ENCODE measurements at places on chromosomes 4 and X. TPM values are rescaled to one million over a fixed set of nuclear protein-coding genes. Genes with fewer than 3 reads are reported as not detected.

Gene NHSL2
- total RNA-seq = 8.4 TPM

Gene HTR2C
- total RNA-seq = not detected

DNA sequence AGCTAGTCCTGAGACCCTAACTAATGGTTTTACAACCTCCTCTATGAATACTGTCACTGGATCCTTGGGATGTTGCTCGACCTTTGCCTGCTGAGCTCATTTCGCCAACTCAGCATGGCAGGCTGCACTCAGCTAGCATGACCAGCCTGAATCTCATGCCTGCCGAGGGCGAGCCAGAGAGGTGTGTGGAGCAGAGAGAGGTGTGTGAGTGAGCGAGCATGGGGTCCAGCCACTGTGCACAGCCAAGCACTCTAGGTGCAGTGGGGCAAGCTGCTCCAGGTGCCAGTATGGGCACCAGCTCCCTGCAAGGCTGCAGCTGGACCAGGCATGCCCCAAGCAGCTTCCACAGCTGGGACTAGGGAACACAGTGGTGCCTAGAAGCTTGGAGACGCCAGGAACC, 410.9 kb downstream of the PCDH10 start:
- no peak for DNase-seq

- DNase-seq = no peak
These were observed 102.9 kb upstream of the PAQR3 start for GRCh38 chr4:79042079-79042674.

- DNase-seq = no peak
These were observed 303.1 kb upstream of the GIMD1 start for GRCh38 chr4:106671716-106672115.

DNA sequence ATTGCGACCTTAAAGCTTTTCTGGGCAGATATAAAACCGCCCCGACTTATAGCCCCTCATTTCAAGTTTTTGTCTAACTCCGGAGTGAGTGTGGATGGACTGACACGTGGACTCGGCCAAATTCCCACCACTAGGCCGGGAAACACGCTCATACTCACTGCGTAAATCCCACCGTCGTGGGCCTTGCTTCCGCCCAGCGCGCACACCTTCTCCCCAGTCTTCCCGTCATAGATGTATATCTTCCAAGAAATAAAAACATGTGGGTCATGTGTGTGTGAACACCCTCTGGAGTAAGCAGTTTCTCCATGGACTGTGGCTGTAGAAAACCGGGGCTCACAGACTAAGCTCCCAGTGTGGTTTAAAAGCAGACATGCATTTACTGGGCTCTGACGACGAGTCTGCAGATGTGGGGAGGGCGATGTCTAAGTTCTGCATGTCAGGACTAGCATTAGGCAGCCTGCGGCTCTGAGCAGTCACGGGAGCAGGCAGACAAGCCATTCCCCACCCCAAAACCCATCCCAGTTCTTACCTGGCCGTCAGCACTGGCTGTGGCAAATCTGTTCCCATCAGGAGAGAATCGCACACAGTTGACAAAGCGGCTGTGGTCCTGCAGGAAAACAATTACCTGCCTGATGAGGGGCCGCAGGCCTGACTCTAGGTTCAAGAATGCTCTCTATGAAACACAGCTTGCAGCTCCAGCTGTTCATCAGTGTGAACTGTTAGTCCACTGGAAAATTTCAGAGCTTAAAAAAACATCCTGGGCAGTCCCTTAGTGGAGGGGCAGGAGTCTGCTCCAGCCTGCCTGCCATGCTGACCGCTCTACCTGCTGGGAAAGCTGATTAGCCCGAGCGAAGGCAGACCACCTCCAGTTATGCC, 28.2 kb downstream of the WDR1 start:
- DNase-seq = no peak

DNA sequence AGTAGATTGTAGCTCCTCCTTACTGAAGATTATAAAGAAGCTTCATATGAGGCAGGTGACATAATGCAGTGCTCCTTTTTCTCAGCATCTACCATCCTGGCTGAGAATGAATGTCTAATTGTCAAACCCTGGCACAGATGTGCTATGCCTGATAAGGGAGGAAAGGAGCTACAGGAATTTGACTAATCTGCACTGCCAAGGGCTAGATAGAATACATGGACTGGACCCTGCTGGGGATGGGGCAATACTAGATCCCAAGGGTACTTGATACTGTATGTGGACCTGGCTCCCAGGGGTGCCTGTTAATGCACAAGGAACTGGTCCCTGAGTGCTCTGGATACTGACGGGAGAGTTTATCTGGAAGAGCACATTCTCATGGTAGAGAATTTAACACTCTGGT, 362.2 kb upstream of the EMCN start:
- DNase-seq = no peak
